Type B pancreatic cell (in vitro differentiated cells): ENCODE measurements at places on chromosomes 7 and 10.

- DNase-seq = no peak
Observed at GRCh38 chr10:31693491-31693890, 235.1 kb downstream of the ARHGAP12 start.

DNA sequence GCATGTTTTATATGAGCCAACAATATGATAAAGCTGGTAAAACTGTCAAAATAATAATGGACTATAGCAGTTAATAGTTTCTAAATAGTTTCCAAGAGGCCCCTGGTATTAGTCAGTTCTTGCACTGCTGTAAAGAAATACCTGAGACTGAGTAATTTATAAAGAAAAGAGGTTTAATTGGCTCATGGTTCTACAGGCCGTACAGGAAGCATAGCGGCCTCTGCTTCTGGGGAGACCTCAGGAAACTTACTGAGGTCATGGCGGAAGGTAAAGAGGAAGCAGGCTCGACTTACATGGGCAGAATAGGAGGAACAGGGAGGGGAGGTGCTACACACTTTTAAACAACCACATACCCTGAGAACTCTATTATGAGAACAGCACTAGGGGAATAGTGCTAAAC, 104.6 kb downstream of the PPP1R9A start:
- no peak for DNase-seq

- no peak for DNase-seq
Observed at GRCh38 chr7:107890493-107890961, 456 bp upstream of the DLD start.

- no peak for DNase-seq
Observed at GRCh38 chr7:2529161-2530070, 9.8 kb downstream of the LFNG start.

DNA sequence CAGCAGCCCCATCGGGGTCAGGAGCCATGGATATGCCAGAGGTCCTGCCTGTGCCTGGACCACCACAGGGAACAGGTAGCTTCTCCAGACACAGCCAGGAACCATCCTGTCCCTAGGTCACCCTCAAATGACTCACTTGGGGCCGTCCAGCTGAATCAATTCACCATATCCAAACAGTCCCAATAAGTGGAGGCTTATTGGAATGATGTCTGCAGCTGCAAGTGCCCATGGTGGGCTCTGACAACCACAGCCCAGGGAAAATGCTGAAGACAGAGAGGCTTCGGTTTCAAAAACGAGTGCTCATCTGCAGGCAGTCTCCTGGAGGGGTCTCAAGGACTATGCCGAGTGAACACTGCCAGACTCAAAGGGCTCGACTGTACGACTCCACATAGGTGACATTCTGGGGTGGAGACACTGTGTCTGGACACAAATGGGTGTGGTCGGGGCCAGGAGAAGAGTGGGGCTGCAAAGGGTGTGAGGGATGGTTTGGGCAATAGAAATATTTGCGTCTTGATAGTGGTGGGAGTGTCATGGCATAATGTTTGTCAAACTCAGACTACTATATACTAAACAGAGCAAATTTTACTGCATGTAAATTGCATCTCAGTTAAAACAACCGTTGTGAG, 204.8 kb downstream of the TNS3 start:
- no peak for DNase-seq

DNA sequence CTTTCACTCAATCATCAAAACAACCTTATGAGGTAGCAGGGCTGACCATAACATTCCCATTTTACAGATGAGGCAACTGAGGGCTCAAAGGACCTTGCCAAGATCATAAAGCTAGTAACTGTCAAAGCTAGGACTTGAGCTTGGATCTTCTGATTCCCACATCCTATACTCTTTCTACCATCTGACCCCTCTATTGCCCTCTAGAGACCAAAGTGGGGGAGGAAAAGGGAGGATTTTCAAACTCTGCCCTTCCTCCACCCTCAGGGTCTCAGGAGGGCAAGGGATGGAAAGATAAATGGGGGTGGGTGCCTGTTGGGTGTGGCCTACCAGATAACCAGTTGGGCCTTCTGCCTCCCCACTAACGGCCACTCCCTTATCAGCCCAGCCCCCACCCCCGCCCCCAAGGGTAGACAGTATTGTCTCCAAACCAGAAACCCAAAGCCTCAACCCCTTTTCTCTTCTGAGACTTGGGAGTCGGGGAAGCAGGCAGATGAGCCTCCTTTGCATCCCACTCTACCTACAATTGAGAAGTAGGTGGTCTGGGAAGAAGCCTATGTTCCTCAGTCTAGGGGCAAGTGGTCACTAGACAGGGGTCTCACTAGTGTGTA, 7.9 kb downstream of the LDB1 start:
- no peak for DNase-seq

DNA sequence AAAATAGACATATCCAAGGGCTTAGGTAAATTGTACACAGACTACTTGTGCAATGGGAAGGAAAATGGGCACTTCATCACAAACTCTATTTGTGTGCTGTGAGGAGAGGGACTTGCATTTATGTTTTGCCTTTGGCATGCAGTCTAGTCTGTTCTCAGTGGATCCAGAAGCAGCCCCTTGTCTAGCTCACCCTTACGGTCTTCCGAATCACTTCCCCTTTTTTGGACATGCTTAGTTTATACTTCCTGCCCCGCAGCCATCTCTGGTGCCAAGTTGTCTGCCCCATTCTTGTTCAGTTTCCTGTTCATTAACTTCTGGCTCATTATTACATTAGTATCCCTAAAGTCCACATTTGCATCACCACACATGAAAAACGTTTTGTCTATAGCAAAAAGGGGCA, 161.6 kb downstream of the NRCAM start:
- no peak for DNase-seq

DNA sequence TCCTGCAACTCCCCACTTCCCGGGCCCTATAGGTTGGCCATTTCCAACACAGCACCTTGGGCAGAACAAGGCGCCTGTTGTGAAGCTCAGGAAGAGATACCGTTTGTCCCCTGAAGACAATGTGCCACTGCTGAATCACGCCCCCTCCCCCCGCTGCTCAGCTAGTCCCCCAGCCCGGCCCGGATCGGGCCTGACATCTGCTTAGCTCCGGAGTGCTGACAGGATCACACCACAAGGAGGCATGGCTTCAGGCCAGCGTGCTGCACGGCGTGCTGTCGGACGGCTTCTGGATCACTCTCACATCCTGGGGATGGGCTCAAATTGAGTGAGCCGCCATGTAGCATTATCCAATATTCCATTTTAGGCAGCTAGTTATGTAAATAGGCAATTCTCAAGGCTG, 62.1 kb upstream of the EFCAB10 start:
- DNase-seq = no peak

DNA sequence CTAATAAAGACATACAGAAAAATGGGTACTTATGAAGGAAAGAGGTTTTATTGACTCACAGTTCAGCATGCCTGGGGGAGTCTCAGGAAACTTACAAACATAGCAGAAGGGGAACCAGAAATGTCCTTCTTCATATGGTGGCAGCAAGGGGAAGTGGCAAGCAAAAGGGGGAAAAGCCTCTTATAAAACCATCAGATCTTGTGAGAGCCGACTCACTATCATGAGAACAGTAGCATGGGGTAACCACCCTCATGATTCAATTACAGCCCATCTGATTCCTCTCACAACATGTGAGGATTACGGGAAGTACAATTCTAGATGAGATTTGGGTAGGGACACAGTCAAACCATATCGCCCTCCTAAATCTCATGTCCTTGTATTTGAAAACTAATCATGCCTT, 1305.4 kb upstream of the SORCS1 start:
- no peak for DNase-seq

DNA sequence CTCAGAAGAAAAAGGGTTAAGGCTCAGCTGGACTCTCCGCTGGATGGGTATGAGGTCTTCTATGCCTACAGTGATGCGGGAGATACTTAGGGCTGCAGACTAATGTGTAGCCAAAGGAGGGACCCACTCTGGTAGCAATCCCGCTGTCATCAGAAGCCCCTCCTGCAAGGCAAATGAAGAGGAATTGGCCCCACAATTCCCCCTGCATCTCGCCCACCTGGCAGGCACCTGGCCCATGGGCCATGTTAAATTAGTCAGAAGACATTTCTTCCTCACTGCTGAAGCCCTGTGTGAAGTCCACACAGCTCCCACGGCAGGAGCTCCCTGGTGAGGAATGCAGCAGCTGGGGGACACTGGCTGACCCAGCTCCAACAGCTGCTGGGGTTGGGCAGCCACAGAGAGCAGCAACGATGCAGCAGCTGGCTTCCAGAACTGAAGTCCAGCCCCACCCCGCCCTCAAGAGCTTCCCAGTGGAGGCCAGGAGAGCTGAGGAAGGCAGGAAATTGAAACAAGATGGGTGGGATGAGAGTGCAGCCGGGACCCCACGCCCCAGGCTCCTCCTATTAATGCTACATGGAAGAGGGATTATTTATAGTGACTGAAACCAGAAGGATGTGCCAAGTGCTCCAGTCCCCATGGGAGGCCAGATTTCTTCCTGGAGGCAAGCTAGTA, 5.5 kb downstream of the VSTM4 start:
- DNase-seq = no peak

DNA sequence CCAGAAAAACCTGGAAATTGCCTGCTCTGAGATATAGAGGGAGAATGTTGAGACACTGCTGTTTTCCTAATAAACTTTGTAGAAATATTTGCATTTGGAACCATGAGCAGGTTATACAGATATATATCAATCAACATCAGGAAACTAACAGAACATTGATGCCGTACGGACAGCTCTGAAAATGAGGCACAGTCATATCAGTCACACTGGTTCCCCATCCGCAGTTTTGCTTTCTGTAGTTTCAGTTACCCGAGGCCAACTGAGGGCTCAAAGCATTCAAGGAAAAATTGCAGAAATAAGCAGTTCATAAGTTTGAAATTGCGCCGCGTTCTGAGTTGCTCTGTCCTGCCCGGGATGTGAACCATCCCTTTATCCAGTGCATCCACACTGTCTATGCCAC, 137.9 kb downstream of the KLF6 start:
- no peak for DNase-seq

GRCh38 chr7:128219636-128220035, 21.4 kb upstream of the LEP start:
- no peak for DNase-seq

- no peak for DNase-seq
Observed at GRCh38 chr10:112784022-112784461, 166.0 kb upstream of the TCF7L2 start.

GRCh38 chr10:122446668-122447423, 7.6 kb upstream of the ARMS2 start:
- DNase-seq = no peak

DNA sequence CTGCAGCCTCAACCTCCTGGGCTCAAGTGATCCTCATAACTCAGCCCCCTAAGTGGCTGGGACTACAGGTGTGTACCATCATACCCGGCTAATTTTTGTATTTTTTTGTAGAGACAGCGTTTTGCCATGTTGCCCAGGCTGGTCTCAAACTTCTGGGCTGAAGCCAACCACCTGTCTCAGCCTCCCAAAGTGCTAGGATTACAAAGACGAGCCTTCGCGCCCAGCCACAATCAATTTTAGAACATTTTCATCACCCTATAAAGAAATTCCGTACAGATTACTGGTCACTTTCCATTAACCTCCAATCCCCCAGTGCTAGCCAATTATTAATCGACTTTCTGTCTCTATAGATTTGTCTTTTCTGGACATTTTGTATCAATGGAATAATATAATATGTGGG, 32.3 kb upstream of the PALS2 start:
- no peak for DNase-seq

- DNase-seq = no peak
Observed at GRCh38 chr7:139798892-139799291, 21.1 kb upstream of the HIPK2 start.

DNA sequence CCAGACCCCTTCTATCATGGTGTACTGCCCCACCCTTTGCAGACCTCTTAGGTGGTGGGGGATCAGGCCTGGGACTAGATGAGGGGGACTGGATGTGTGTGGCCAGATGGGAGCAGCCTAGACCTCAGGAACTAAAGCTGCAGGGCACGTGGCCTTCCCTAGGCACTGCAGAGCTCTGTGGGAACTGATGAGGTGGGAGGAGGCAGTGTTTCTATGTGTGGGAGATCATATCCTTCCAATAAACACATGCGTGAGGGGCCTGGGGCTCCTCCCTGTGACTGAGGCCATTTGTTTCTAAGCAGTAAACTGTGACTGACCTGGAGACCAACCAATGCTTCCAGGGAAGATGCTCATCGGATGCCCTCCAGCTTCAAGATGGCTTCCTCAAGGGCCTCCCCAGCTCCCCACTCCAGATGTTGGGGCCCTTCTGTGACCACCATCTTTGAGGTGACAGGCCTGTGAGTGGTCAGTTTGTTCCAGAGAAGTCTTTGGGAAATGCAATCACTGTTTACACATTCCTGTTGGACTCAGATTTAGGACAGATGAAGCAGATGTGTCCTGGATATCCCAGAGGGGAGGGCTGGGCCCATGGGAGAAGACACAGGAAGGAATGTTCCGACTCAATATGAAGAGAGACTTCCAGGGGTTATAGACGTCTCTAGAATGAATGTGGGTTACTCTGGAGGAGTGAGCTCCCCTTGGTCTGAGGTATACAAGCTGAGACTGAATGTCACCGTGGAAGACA, 23.6 kb upstream of the ZCCHC24 start:
- DNase-seq = no peak

GRCh38 chr7:113099284-113099919, 12.8 kb upstream of the GPR85 start:
- DNase-seq = no peak

DNA sequence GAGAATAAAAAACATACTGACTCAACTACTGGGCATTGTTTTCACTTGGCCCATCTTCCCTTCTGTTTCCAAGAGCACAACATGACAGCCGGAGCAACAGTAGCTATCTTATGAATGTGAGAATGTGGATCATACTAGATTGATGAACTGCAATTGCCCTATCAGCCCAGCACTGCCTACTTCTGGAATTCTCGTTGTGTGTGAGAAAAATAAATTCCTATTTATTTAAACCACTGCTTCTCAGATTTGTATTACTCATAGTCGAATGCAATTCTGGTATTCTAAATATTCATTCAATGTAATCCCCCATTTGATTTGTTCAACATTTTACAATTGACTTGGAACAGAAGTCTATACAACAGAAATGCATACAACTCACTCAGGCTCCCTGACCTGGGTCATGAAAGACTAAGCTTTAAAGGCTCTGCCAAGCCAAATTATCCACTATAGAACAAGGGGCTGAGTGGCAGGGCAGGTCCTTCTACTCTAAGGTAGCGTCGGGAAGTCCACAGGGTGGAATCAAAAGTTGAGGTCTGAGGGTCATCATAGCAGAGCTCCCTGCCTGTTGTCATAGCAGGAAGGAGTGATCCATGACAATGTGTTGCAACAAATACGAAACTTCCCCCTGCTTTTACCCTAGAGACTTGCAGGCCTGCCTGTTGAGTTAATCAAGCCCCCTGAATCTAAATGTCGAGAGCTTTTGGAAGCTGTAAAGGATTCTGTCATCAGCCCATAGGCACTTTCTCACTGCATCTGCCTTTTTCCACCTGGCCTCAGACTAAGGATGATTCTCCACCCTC, 12.4 kb upstream of the JAZF1 start:
- no peak for DNase-seq

DNA sequence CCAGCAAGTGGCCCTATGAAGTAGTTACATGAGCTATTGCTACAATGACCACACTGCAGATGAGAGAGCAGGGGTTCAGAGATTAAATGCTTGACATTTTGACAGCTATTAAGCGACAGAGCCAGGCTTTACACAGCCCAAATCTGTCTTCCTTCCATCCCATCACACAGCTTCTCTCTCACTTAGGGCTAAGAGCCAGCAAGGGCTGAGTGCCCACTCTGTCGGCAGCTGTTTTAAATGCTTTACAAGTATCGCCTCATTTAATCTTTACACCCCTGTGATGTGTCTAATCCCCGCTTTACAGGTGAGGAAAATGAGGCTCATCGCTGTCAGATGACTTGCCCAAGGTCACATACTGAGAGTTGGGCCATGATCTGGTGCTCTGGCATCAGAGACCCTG, 15.2 kb upstream of the OPALIN start:
- DNase-seq = no peak

GRCh38 chr10:104080762-104081161, 4.9 kb downstream of the COL17A1 start:
- DNase-seq = no peak
